ENCODE measurements at places on chromosomes 4 and X. TPM values are rescaled to one million over a fixed set of nuclear protein-coding genes. Genes with fewer than 3 reads are reported as not detected.

GPR143 gene
- total RNA-seq: 0.82 TPM

SHOX gene
- not detected for total RNA-seq

CLDN22 gene
- total RNA-seq: not detected

FGF5 gene
- 0.82 TPM for total RNA-seq

MAPK10 gene
- 177 TPM for total RNA-seq

BTC gene
- not detected for total RNA-seq

ADGRG4 gene
- not detected for total RNA-seq
